ENCODE measurements at places on chromosomes 6 and 20. TPM values are rescaled to one million over a fixed set of nuclear protein-coding genes. Genes with fewer than 3 reads are reported as not detected.

- H3K27ac ChIP-seq: no peak overlapping the region
- peak overlapping the region; percentile 66 for H3K4me3 ChIP-seq
- peaks cover 32% of the 10 kb centered on the region for H3K4me1 ChIP-seq
- H3K27me3 ChIP-seq: peaks cover 36% of the 10 kb centered on the region
Measured at GRCh38 chr20:64083378-64083803, 807 bp downstream of the LKAAEAR1 start.

- DNase-seq: no peak
- no peaks in the 10 kb centered on the region for H3K36me3 ChIP-seq
- H3K27ac ChIP-seq: no peak overlapping the region
- H3K27me3 ChIP-seq: peaks cover 41% of the 10 kb centered on the region
Measured at GRCh38 chr20:33267701-33268100, 15.3 kb upstream of the BPIFB1 start.

The RIPPLY2 gene
- not detected for total RNA-seq

DNA sequence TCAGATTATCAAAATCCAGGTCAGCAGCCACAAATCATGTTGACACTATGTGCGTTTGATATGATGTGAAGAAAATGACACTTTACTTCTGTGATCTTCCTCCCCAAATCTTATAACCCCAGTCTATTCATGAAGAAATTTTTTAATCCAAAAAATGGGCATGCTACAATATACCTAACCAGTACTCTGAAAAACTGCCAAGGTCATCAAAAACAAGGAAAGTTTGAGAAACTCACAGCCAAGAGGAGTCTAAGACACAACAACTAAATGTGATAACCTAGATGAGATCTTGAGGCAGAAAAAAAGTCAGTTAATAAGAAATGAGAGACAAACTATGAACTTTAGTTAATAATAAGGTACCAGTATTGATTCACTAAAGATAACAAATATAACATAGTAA lies 200.6 kb upstream of the IRAK1BP1 start:
- no peaks in the 10 kb centered on the region for H3K4me1 ChIP-seq
- no peak overlapping the region for H3K4me3 ChIP-seq
- DNase-seq: no peak

DNA sequence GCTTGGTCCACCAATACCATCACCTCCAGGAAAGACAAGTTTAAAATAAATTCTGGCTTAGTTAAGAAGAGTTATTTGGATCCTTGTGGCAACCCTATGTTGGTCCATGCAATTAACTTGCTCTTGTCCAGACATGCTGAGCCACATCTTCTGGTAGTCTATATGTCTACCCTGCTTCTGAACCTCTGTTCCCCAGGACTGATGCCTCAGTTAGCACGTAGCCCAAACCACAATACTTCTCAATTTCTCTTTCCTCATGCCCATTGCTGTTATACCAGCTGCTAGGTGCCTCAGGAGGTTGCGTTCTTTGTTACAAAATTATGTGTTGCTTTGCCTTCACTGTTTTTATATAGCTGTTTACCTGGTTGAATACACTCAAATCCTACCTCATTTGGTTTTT lies 116.4 kb upstream of the KCNQ5 start:
- no peak overlapping the region for H3K4me3 ChIP-seq
- no peaks in the 10 kb centered on the region for H3K4me1 ChIP-seq
- peaks cover 11% of the 10 kb centered on the region for H3K27me3 ChIP-seq
- no peak for DNase-seq
- H3K36me3 ChIP-seq: no peaks in the 10 kb centered on the region

DNA sequence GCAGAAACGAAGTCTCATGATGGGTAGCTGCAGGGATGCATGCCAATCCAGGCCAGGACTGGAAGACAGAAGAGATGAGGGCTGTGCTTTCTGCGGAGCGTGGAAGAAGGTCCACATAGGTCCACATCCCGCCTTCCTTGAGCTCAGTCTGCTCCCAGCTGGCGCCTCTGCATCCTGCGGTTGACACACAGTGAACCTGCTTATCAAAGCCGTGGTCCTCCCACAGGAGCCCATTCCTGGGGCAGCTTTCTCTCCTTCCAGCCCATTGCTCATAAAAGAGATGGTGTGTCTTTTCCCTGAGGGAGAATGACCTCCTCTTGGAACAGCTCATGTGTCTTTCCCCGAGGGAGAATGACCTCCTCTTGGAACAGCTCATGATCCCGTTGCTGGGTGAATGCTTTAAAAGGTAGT lies 225.4 kb downstream of the CDH4 start:
- no peak overlapping the region for H3K27ac ChIP-seq
- H3K4me3 ChIP-seq: no peak overlapping the region
- H3K27me3 ChIP-seq: peaks cover under 1% of the 10 kb centered on the region
- no peaks in the 10 kb centered on the region for H3K4me1 ChIP-seq

The TXNDC5 gene
- total RNA-seq: 39.1 TPM

The ADNP gene
- 58.8 TPM for total RNA-seq

DNA sequence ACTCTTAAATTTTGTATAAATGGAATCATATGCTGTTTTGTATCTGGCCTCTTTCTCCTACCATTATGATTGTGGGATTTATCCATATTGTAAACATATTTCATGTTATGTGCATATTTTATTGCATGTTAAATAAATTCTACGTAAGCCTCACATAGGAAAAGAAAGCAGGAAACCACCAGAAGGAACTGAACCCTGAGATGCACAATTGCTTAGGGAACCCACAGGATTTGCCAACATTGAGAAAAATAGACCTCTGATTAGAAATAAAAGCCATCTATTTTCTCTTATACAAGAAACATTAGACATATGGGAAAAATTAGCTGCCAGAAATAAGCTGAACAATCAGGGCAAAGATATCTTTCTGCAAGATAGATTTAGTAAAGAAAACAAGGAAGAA lies 111.2 kb upstream of the CARMIL1 start:
- no peak for DNase-seq
- no peak overlapping the region for H3K27ac ChIP-seq
- peaks cover 14% of the 10 kb centered on the region for H3K36me3 ChIP-seq
- H3K27me3 ChIP-seq: no peaks in the 10 kb centered on the region
- no peak overlapping the region for H3K4me3 ChIP-seq

The OR2H2 gene
- total RNA-seq: not detected

- H3K27me3 ChIP-seq: peaks cover 2% of the 10 kb centered on the region
- H3K36me3 ChIP-seq: no peaks in the 10 kb centered on the region
- no peak overlapping the region for H3K4me3 ChIP-seq
- DNase-seq: no peak
- peaks cover 5% of the 10 kb centered on the region for H3K4me1 ChIP-seq
- H3K27ac ChIP-seq: no peak overlapping the region
Measured at GRCh38 chr6:31075528-31075927, 36.8 kb downstream of the C6orf15 start.

DNA sequence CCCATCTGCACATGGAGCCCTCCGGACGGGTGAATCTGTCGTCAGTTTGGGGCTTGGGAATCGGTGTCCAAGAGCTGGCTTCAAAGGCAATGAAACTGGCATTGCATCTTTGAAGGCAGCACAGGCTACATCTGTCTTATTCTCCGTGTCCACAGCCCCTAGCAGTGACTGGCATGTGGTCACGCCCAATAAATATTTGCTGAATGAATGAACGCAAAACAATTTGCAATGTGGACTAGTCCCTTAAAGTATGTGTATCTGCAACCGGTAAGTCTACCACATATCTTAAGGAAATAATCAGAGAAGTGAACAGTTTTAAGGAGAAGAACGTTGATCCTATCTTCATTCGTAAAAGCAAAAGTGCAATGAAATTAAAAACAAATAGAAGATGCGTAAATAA lies 8.0 kb upstream of the PMEPA1 start:
- no peak overlapping the region for H3K27ac ChIP-seq
- H3K27me3 ChIP-seq: peaks cover 21% of the 10 kb centered on the region
- no peak for DNase-seq
- no peak overlapping the region for H3K4me3 ChIP-seq
- peaks cover 2% of the 10 kb centered on the region for H3K4me1 ChIP-seq

GRCh38 chr6:35016502-35017321 lies 124.4 kb downstream of the TCP11 start:
- no peak overlapping the region for H3K27ac ChIP-seq
- DNase-seq: no peak
- no peak overlapping the region for H3K4me3 ChIP-seq
- H3K27me3 ChIP-seq: no peaks in the 10 kb centered on the region

GRCh38 chr20:1674990-1675780 lies 17.6 kb upstream of the SIRPG start:
- H3K36me3 ChIP-seq: peaks cover 27% of the 10 kb centered on the region
- H3K4me1 ChIP-seq: peaks cover 68% of the 10 kb centered on the region
- no peaks in the 10 kb centered on the region for H3K27me3 ChIP-seq

The CSNK2A1 gene
- 101 TPM for total RNA-seq

- H3K4me3 ChIP-seq: no peak overlapping the region
- H3K27ac ChIP-seq: no peak overlapping the region
- no peaks in the 10 kb centered on the region for H3K27me3 ChIP-seq
- H3K4me1 ChIP-seq: no peaks in the 10 kb centered on the region
- no peaks in the 10 kb centered on the region for H3K36me3 ChIP-seq
- DNase-seq: no peak
Measured at GRCh38 chr6:54441020-54441419, 132.8 kb downstream of the TINAG start.

The C6orf15 gene
- total RNA-seq: not detected

The LY6G6D gene
- not detected for total RNA-seq

DNA sequence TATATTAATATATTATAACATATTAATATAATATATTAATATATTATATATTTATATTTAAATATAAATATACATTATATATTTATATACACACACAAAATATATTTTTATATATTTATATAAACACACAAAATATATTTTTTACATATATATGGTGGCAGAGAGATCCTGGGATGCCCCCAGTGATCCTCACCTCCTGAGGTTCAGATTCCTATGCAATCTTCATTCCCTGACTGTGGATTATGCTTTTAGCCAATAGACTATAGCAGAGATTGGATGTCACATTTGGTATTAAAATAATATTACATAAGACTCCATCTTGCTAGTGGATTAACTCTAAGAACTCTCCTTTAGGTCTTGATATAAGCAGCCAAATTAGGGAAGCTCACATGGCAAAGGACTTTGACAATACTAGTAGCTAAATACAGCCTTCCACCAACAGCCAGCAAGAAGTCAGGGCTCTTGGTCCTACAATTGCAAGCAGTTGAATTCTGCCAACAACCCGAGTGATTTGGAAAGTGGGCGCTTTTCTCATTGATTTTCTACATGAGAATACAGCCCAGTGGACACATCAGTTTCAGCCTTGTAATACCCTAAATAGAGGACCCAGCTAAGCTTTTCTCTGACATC lies 681.0 kb downstream of the C6orf118 start:
- no peak for DNase-seq
- H3K36me3 ChIP-seq: no peaks in the 10 kb centered on the region
- H3K4me1 ChIP-seq: no peaks in the 10 kb centered on the region

DNA sequence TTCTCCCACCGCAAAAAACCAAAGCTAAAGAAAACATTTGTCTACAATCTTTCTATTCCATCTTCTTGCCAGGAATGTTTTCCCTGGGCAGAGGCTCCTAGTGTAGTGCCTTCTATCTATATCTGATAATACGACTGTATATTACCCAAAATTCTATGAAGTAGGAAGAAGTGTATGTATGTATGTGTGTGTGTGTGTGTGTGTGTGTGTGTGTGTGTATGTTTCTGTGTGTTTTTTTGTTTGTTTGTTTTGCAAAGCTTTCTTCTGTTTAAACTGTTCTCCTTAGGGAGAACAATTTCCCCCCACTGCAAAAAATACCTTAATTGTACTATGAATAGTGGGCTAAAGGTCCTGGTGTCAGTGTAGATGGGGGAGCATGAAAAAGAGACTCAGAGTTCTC lies 312.6 kb upstream of the CITED2 start:
- no peak overlapping the region for H3K4me3 ChIP-seq
- H3K36me3 ChIP-seq: no peaks in the 10 kb centered on the region
- no peak for DNase-seq
- no peak overlapping the region for H3K27ac ChIP-seq

The SLC26A8 gene
- not detected for total RNA-seq

- no peaks in the 10 kb centered on the region for H3K27me3 ChIP-seq
- no peak for DNase-seq
- peaks cover 41% of the 10 kb centered on the region for H3K4me1 ChIP-seq
Measured at GRCh38 chr6:105600336-105601260, 197.7 kb upstream of the PREP start.

DNA sequence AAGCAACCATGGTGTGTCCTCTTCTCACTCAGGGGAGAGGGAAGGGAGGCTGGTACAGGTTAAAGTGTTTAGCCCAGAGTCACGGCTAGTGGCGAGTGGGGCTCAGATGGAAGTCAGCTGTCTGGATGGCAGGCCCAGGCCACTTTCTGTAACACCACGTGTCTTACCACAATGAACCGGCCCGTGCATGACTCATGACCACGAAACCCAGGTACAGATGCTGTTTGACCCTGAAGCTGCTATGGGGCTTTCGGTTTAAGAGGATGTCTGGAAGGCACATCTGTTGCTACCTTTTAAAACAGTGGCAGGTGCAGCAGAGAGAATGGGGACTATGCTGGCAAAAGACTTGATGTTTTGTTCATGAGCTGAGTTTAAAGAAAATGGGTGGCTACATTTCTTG lies 36.5 kb upstream of the MPC1 start:
- H3K27ac ChIP-seq: peak overlapping the region; percentile 74
- peaks cover 65% of the 10 kb centered on the region for H3K4me1 ChIP-seq
- H3K36me3 ChIP-seq: peaks cover 21% of the 10 kb centered on the region
- DNase-seq: peak; percentile 81
- H3K27me3 ChIP-seq: peaks cover 7% of the 10 kb centered on the region

DNA sequence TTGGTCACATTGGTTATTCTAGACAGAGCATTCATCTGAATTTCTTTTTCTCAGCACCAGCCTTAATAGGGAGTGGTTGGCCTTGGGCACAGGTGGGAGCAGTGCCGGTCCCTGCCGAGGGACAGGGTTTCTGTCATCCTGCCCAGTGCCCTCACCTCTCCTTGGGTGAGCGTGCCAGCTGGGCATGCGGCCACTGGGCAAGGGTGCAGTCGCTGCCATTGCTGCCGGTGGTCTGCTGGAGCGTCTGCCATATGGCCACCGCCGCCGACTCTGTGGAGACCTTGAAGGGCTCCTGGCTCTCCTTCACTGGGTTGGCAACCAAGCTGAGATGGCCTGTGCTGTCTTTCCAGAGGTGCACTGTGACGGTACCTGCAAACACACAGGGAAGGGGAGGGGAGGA lies 16.4 kb upstream of the UQCC2 start:
- H3K27ac ChIP-seq: no peak overlapping the region
- no peak for DNase-seq
- no peak overlapping the region for H3K4me3 ChIP-seq
- no peaks in the 10 kb centered on the region for H3K36me3 ChIP-seq
- H3K27me3 ChIP-seq: peaks cover 29% of the 10 kb centered on the region

GRCh38 chr6:3409699-3410384 lies 47.0 kb downstream of the SLC22A23 start:
- H3K4me3 ChIP-seq: no peak overlapping the region
- no peak overlapping the region for H3K27ac ChIP-seq
- H3K36me3 ChIP-seq: no peaks in the 10 kb centered on the region
- DNase-seq: no peak
